CD4-positive, alpha-beta T cell treated with Interleukin-1 beta for 1 hour (primary cell): ENCODE measurements at places on chromosomes 3 and 15.

DNA sequence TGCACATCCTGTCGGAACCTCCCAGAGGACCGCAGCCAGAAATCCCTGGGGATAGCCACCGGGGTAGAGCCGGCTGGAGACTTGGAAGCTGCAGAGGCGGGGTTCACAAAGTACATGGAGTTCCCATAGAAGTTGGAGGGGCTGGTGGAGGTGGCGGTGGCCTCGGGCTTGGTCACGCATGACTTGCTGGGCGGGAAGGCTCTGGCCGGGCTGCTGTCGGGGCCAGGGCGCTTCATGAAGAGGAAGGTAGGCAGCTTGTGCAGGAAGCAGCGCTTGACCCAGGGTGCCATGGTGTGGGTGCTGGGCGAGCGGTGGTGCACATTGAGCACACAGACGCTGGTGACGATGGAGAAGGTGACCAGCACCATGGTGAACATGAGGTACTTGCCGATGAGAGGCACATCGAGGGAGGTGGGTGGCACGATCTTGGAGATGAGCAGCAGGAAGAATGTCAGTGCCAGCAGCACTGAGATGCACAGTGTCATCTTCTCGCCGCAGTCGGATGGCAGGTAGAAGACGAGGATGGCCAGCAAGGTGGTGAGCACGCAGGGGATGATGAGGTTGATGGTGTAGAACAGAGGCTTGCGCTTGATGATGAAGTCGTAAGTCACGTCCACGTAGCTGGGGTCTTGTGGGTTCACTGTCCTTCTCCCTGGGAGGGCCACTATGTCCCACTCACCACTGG, 8.4 kb upstream of the CHRNA3 start:
- DNase-seq: no peak

GRCh38 chr3:136819731-136820679, 1.1 kb downstream of the SLC35G2 start:
- peak; percentile 25 for DNase-seq

DNA sequence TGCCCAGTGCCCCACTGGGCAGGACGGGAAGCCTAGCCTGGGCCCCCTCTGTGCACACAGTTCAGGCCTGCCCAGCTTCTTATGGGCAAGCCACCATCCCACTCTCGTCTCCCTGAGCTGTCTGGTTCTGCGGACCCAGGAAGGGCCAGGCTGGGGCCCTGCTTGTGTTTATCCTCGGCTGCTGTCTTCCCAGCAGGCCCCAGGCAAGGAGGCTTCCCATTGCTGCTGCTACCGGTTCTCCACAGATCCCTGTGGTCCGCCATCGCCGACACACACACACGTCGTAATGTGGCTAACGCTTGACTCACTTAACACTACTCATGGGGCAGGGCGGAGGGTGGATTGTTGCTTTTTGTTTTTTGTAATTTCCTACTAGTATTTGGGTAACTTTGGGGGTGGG, 52.4 kb upstream of the SLC6A1 start:
- no peak for DNase-seq

DNA sequence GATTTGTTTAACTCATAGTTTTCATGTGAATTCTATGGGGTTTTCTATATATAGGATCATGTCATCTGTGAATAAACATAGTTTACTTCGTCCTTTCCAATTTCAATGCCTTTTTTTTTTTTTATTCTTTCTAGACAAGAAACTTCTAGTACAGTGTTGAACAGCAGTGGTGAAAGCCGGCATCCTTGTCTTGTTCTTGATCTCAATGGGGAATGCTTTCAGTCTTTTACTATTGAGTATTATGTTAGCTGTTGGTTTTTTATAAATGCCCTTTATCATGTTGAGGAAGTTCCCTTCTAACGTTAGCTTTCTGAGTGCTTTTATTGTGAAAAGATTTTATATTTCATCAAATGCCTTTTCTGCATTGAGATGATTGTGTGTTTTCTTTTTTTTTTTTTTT, 69.0 kb downstream of the SLMAP start:
- no peak for DNase-seq

DNA sequence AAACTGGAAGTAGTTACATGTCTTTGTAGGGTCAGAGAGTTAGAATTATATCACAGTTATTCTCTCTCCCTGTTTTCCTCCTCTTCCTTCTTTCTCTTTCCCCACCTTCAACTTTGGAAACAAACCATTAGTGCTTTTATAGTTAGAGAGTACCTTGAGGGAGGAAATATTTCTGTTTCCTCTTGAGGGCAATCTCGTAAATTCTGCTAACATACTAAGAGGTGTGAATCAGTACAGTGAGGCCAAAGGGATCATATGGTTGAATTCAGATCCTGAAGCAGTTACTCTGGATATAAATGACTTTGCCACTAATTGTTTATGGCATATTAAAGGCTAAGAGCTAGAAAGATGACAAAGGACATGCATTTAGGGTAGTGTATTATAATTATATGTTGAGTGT, 60.3 kb upstream of the CCNL1 start:
- DNase-seq: no peak

GRCh38 chr3:20054549-20054987, 14.3 kb downstream of the KAT2B start:
- DNase-seq: peak; percentile 71

DNA sequence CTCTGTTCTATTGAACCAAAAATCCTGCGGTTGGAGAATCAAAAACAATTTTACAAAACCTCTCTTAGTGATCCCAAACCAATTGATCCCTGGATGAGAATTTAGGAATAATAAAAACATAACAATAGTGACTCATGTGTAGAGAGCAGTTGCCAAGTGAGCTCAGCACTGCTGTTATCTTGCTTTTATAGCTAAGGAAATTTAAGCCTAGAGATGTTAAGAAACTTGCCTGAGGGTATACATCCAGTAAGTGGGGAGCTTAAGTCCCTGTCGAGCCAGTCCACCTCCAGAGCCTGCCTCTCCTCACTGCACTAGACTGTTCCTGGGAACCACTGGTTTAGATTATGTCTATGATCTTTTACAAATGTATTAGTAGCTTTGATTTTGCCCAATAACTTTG, 358.4 kb upstream of the LMCD1 start:
- no peak for DNase-seq

DNA sequence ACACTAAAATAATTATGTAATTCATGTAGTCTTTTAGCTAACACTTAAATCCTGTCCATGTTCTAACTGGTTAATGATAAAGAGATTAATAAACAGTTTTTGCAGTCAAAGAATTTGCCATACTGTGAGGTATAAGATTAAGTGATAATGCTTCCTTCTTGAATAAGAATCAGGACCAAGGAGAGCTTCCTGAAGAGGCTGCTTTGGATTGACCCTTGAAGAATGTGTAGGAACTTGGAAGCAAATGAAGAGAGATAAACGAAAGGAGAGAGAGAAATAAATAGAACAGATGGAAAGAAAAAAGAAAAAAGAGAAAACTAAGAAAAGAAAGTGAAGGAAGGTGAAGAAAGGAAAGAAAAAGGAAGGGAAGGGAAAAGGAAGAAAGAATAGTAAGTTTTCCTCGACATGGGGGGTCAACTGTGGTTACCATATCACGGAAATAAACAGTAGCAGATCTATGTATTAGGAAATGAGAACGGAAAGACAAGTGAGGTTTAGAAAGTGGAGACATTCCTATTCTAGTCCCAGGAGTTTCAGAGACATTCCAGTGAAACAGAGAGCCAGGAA, 539.8 kb downstream of the FGF12 start:
- no peak for DNase-seq

- DNase-seq: no peak
Observed at GRCh38 chr3:177977381-177978158, 558.7 kb upstream of the KCNMB2 start.

- no peak for DNase-seq
Observed at GRCh38 chr3:57981483-57982087, 26.6 kb upstream of the FLNB start.
